ENCODE measurements at places on chromosomes 6 and 20. TPM values are rescaled to one million over a fixed set of nuclear protein-coding genes. Genes with fewer than 3 reads are reported as not detected.

The NHLRC1 gene
- 1.3 TPM for total RNA-seq

The FIG4 gene
- 5.7 TPM for total RNA-seq

The ERVFRD-1 gene
- total RNA-seq: not detected

The LAMA4 gene
- 9.4 TPM for total RNA-seq

The SEMG1 gene
- total RNA-seq: not detected

The MEA1 gene
- total RNA-seq: 146 TPM

The COL21A1 gene
- 1.0 TPM for total RNA-seq

DNA sequence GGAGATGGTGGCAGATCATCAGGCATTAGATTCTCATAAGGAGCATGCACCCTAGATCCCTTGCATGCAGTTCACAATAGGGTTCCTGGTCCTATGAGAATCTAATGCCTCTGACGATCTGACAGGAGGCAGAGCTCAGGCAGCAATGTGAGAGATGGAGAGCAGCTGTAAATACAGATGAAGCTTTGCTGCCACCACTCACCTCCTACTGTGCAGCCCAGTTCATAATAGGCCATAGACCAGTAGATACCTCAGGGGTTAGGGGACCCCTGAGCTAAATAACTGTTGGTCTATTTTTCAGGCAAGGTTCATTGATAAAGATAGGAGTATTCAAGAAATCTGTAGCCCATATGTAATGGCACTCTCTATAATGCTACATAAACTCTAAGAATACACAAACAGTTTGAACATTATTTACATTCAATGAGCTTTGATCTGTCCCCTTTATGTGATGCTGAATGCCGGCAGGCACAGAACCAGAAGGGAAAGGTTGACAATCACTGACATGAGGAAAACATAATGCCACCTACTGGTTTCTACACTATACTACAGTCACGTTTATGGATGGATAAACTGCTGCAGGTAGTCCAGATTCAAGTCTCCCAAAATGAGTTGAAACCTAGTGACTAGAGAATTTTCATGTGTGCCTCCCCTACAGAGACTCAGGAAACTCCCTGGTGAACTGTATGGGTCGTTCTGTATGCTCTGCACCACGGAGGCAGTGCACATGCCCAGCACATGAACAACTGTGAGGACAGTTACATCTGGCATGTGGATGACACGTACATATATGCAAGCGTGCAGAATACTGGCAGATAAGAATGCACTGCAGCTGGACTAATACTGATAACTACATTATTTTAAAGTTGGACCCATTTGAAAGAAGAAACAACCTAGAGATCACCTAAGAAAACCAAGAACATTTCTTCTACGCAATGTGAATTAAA, 72.0 kb downstream of the DST start:
- peak; percentile 60 for DNase-seq

- no peak for DNase-seq
These were observed 280.2 kb downstream of the TBC1D7 start for GRCh38 chr6:13048113-13048512.

GRCh38 chr6:138465007-138465645, 34.2 kb downstream of the NHSL1 start:
- DNase-seq: peak; percentile 88

DNA sequence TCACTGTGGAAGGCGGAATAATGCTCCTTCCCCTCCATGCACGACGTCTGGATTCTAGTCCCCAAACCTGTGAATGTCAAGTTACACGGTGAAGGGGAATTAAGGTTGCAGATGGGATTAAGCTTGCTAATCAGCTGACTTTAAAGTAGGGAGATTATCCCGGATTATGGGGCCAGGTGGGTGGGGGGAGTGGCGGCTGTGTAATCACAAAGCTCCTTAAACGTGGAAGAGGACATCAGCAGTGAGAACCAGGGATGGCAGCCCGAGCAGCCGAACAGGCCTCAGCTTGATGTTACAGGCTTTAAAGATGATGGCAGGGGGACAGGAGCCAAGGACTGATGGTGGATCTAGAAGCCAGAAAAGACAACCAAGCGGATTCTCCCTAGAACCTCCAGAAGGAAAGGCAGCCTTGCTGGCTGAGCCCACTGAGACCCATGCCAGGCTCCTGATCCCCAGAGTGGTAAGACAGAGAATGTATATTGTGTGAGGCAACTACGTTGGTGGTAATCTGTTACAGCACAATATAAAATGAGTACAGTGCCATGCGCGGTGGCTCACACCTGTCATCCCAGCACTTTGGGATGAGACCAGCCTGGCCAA, 117.5 kb downstream of the SCML4 start:
- no peak for DNase-seq

DNA sequence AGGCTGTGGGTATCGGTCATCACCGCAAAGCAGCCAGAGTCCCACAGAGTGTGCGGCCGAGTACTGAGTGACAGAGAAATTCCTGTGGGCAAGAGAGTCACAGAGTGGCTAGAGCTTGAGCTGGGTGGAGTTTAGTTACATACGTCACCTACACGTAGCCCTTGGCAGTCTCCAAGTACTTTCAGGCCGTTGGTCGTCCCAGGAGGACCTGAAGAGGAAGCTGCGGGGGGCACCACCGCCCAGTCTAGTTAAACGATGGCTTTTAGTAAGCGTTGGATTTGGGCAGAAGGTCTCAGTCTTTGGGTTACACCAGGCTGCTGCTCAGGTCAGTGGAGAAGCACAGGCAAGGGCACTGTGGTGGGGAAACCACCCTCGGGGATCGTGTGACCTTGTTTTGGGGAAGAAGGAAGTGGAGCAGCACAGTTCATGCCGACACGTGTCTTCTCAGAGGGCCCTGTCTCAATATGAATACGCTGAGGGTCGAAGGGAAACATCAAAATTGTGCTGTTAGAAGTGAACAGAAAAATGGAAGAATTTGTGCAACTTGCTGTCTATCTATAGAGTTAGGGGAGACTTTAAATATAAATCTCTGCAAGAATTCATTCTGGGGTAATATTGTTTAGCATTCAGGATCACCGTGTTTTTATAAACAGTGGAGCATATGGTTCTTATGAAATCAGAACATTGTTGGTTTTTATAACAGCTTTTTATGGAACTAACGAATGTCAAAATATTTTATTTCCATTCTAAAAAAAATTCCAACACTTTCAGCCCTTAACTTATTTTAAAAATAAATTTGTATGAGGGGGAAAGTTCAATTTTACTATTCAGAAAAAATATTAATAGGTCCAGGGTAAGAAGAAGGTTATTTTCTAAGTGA, 28.6 kb downstream of the KIF25 start:
- no peak for DNase-seq

DNA sequence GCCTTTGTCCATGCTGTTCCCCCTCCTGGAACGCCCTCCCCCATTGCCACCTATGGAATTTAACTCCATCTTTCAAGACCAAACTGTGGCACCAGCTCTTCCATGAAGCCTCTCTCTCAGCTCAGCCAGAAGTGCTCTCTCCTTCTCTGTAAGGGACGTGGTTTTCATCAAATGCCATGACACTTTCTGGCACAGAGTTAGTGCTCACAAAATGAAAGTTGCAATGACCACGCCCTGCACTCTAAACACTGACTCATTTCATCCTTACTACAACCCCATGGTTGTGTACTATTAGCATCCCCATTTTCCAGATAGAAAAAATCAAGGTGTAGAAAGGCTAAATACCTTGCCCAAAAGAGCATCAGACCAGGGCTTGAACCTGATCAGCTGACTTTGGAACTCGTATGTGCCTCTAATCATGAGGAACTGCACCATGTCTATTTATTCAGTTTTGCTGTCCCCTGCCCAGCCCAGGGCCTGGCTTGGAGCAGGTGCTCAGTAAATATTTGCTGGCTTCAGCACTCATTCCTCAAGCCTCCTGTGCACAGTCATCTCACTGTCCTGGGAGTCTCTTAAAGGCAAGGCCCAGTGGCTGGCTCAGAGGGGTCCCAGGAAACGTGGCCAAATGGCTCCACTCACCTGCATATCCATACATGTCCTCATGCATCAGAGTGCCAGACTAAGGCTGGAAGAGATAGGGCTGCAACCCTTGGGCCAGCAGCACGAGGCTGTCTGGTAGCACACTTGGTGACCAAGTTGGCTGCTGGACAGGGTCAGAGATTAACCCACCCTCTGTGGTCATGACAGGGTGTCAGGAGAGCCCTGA, 77.9 kb downstream of the MRPL14 start:
- peak; percentile 88 for DNase-seq

- peak; percentile 8 for DNase-seq
These were observed at the start of gene TRIM31 for GRCh38 chr6:30113003-30113759. TRIM31 (minus strand) TSS chr6:30113090; CDS start chr6:30112805, 285 bp downstream.

GRCh38 chr6:27674882-27675281, 202.0 kb upstream of the ZNF184 start:
- no peak for DNase-seq

DNA sequence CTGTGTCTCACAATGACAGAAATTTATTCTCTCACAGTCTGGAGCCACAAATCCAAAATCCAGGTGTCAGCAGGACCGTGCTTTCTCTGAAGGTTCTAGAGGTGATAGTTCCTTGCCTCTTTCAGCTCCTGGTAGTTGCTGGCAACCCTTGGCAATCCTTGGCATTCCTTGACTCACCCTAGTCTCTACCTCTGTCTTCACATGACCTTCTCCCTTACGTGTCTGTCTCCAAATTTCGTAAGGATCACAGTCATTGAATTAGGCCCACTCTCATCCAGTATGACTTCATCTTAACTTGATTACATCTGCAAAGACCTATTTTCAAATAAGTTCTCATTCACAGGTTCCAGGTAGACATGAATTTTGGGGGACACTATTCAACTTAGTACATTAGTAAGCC, 143.1 kb downstream of the CEP57L1 start:
- no peak for DNase-seq

- DNase-seq: no peak
These were observed 57.6 kb upstream of the IPCEF1 start for GRCh38 chr6:154414021-154414813.

- DNase-seq: no peak
These were observed 195.3 kb downstream of the SYNE1 start for GRCh38 chr6:152441902-152442301.

GRCh38 chr20:59219211-59219610, 55.6 kb downstream of the ZNF831 start:
- DNase-seq: no peak

DNA sequence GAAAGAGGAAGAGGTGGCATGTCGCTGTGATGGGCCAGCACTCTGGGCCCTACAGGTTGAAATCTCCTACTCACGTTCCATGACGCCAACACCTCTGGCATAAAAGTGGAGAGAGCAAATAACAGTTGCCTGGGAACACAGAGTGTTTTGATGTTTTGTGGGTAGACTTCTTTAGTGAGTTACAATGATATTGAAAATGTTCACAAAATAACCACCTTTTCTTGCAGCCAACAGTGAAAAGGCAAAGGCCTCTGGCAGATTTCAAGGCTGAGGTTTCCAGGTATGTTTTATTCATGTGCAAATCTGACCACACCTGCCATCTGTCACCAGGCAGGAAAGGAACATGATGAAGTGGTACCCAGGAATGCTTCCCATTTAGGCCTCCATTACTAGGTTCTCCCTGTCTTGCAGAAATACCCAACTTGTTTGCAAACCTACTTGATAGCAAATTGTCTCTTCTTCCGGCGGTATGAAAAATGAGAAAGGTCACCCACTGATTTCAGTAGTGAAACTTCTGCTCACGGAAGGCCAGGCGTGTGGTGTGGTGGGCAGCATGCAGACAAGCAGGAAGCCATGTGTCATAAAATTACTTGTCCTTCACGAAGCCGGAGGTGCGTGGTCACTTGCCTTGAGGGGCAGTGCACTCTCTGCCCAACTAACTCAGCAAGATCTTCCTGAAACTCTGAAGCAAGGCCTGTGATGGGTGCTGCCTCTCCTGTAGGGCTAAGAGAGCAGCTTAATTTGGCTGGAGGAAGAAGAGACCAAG, 299.1 kb upstream of the PRDM1 start:
- no peak for DNase-seq

- no peak for DNase-seq
These were observed 68.8 kb downstream of the TMEM242 start for GRCh38 chr6:157254538-157254937.

DNA sequence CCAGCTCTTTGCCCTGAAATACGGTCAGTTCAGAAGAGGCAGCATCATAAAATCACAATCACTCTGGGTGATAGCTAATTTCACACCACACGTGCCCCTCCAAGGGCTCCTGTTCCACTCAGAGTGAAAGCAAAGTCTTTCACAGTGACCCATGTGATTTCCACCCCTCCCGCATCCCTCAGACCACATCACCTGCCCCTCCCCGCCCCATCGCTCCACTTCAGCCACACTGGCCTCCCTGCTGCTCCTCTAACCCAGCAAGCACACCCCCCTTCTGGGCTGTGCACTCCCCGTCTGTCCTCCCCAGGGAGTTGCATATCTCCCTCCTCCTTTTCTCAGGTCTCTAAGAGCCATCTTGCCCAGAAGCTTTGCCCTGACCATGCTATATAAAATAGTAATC, 74.5 kb downstream of the PSMG4 start:
- DNase-seq: no peak

- peak; percentile 93 for DNase-seq
These were observed 53.7 kb downstream of the BMP7 start for GRCh38 chr20:57212534-57213276.

GRCh38 chr6:41058783-41059181, 5.8 kb downstream of the APOBEC2 start:
- DNase-seq: no peak

GRCh38 chr6:132797951-132798868, at the start of gene SLC18B1:
SLC18B1 (minus strand) TSS chr6:132798637; CDS start chr6:132798456, 181 bp downstream.
- peak; percentile 32 for DNase-seq

GRCh38 chr6:14280006-14280510, 162.5 kb downstream of the CD83 start:
- DNase-seq: no peak

DNA sequence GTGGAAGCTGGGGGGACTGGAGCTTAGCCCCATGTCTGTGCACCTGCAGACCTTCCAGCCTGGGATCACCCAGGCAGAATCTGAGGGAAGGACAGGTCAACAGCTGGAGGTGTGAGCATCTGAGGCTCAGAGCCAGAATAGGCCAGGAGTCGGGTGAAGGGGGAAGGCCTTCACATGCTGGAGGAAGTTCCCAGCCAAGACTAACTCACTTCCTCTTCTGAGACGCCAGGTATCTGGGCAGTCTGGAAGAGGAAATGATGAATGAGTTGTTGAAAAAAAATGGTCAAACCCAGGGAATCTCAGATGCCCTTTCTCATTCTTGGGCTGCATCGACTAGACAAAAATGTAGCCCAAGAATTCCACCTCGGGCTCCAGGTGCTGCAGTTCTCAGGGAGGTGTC, 73.6 kb upstream of the TIAM2 start:
- DNase-seq: peak; percentile 10

DNA sequence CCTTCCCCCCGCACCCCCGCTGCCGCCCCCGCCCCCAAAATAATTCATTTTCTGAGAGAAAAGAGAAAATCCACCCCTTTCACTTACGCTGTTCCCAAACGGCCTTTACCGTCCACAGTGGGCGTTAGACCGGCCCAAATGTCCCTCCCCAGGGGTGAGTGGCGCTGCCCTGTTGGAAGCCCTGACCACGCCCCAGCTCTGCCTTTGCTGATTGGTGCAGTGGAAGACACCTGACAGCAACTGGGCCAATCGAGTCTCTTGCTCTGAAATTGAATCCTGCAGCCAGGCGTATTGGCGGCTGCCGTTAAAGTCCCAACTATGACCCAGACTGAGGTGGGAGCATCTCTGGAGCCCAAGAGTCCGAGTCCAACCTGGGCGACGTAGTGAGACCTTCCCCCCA, 15.7 kb downstream of the ZFP64 start:
- no peak for DNase-seq

Data from PC-3 (cell line).